Stimulated activated CD4-positive, alpha-beta T cell treated with anti-CD3 and anti-CD28 coated beads, TNF-alpha, amount 100 ng/mL, for 48 hours (primary cell): ENCODE measurements at places on chromosomes 3 and 15.

DNA sequence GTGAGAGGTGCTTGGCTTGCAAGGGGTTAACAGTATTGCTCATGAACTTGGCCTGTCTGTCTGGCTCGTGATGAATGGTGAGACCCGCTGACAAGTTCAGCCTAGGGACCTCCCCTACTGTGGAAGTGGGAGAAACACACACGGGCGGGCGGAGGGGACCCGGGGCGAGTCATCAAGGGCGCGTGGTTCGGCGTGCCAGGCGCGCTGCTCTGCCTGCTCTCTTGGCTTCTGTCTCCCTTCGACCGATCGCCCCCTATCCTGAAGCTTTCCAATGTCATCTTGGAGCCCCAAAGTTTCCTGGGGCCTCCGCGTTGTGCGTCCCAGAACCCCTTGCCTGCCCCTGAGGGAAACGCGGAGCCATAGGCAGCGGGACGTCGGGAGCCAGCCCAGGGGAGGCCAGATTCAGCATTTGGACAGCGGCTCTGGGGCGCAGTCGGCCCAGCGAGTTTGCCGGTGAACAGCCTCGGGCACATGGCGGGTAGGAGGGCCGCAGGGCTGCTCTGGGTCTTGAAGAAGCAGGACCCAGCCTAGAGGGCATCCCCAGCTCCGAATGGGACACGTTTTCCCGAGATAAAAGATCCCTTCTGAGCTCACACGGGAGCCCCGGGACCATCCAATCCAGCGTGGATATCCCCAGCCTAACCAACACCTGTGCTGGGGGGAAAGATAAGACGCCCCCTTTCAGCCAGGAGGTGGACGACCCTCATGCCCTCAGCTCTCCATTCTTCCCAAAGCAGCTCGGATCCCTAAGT is 27.0 kb upstream of the POLG start:
- peak; percentile 33 for DNase-seq

- no peak for DNase-seq
These were observed 30.4 kb downstream of the VGLL3 start for GRCh38 chr3:86960550-86960949.

GRCh38 chr3:187188931-187189330 is 8.4 kb upstream of the RTP1 start:
- DNase-seq = no peak

DNA sequence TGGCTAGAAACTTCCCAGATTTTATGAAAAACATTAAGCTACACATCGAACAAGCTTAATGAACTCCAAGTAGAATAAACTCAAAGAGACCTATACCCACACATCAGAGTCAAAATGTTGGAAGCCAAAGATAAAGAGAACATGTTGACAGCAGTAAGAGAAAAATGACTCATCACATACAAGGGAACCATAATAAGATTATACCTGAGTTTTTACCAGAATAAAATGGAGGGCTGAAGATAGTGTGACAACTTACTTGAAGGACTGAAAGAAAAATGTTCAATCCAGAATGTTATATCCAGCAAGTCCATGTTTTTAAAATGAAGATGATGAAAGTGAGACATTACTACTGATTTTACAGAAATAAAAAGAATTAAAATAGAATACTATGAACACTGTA is 22.8 kb downstream of the MYL3 start:
- DNase-seq = no peak

DNA sequence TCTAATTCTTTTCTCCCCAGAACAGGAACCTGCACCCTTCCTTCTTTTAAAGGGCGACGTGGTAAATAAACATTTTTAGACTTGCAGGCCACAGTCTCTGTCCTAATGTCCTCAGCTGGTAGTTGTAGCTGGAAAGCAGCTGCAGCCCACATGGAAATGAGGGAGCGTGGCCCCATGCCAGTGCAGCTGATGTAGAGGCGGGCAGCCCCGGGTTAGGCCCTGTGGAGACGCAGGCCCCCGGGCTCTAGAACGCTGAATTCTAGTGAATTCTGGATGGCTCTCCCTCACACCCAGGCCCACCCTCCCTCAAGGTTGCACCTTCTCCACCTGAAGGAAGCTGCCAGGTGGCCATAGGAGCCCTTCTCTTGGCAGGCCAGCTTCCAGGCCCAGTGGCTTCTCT is 52.3 kb downstream of the PGPEP1L start:
- DNase-seq = no peak

DNA sequence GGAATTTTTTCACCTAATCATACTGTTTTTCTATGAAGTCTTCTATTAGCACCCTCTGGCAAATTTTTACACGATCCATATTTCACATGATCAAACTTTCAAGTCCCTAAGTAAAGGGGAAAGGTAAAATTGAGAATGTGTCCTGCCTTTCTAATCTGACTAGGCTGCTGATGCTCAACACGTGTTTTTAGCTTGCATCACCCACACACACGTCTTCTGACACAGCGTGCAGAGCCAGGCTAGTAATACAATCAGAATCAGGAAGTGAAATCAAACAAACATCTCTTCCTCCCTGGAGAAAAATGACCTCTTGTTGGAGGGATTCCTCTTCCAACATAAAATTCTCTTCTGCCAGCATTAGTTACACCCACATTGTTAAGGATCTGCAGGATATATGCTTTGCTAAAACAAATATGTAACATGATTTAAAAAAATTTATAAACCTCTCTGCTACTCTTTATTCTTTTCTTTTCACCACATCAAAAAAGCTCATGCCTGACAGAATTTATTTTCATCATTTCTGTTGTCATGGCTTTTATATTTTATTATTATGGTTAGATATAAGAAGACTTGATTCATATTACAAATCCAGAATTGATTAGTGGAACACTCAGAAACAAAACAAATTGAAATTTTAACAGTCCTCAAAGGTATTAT is 122.4 kb downstream of the RAP2B start:
- DNase-seq = no peak

DNA sequence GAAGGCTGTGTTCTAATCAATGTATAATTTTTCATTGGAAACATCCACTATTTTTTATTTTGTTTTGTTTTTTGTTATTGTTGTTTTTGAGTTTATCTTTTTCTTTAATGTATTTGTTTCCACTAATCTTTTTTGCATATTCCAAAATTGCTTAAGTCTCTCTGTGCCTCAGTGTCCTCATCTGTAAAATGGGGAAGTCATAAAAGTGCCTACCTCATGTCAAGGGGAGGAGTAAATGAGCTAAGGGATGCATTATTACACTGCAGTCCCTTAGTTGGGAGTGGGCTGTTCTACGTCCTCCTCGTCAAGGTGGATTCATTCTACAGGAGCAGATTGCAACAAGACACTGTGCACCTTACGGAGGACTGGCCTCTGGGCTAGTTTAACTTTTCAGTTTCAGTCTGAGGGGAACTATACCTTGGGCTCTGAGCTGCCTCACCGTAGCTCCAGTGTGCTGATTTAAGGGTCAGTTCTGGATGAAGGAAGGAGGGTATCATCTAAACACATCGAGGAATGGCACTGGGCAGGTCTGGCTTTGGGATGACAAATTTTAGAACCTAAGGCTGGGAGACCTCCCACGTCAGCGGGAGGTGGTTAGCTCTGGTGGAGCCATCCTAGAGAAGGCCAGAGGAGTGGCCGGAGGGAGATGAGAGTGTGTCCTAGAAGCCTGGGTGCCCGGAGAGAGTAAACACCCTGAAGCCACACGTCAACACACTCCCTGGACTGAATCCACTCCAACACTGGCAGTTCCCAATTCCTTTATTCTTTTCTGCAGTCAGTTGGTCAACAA is 5.1 kb upstream of the SRP14 start:
- DNase-seq = no peak

DNA sequence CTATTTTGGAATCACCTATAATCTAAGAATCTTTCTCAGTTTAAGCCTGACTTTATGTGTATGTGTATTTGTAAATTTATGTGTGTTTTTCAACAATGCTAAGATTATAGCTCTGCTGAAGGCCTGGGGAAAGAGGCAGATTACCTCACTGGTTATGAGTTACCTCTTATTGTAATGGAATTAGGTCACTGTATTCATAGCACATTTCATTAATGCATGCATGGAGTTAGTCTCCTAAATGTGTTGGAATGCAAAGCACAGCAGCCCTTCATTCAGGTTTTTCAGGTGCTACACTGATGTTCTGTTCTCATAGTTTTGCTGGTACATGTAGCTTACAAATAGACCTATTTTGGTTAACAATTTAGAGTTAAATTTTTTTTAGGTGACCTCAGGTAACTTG is 9.5 kb downstream of the GPR87 start:
- no peak for DNase-seq

- DNase-seq = no peak
These were observed 57.3 kb downstream of the ROBO2 start for GRCh38 chr3:77096966-77097890.

DNA sequence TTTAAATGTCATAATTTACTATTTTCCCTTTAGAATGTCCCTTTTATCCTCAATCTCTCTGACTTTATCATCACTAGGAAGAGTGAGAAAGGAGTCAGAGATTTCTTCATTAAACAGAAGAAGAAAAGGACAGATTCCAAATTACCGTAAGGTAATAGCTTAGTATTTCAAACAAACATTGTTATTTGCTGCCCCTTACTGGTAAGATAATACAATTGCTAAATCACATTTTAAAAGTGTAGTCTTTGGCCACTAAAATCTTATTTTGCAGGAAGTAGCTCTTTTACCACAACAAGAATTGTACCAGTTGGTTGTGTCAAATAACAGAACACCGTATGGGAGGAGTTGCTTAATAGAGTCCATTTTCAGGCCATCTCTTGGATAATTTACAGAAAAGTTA is 53.7 kb downstream of the CGGBP1 start:
- DNase-seq = no peak

- DNase-seq = no peak
These were observed 5.7 kb downstream of the ARRDC4 start for GRCh38 chr15:97966246-97966645.

DNA sequence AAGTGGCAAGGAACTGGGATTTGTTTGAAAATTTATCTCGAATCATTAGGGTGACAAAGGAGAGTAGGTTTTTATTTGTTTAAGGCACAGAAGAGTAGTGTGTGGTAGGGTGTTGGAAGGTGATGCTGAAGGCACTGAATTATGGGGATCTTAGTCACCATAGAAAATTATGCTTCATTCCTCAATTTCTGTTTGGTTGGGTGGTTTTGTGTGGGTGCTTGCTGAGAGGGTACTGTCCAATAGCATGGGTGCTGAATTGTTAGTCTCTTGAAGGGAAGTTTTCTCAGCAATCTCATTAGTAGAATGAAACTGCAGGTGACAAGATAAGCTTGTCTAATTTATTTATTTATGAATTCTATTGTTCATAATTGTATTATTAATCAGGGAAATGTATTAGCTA is 610.9 kb downstream of the AGBL1 start:
- DNase-seq = peak; percentile 7

- DNase-seq = no peak
These were observed 215.0 kb upstream of the LRIG1 start for GRCh38 chr3:66715806-66716205.

- no peak for DNase-seq
These were observed 43.6 kb upstream of the PLCL2 start for GRCh38 chr3:16841041-16841753.

GRCh38 chr15:28131946-28132345 is 32.8 kb upstream of the OCA2 start:
- no peak for DNase-seq

DNA sequence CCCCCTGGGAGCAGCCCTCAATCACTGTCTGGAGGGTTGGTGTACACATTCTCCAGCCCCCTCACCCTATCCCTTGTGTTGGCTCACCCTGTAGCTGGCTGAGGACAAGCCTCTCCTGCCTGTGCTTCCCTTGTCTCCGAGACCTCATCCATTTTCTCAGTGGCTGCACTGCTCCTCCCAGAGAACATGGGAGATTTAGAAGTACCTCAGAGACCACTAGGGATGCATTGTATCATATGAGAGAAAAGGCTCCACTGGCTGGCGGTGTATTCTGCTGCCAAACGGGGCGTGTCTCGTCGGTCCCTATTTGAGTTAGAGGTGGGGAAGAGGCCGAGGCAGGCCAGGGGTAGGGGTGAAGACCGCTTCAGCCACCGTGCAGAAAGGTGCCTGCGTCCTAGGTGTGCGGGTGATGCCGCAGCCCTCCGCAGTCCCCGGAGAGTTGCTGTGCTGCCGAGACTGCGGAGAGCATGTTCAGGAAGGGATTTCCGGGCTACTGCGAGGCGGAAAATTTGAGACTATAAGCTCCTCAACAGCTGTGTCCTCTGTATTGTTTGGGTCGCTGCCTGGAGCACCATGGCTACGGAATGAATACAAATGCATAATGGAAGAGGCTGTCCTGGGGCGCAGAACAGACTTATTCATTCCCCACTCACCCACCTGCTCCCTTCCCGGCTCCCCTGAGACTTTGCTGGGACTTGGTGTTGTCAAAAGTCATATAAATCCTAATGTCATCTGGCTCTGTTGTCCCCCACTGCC is 43.8 kb downstream of the SPSB4 start:
- no peak for DNase-seq

DNA sequence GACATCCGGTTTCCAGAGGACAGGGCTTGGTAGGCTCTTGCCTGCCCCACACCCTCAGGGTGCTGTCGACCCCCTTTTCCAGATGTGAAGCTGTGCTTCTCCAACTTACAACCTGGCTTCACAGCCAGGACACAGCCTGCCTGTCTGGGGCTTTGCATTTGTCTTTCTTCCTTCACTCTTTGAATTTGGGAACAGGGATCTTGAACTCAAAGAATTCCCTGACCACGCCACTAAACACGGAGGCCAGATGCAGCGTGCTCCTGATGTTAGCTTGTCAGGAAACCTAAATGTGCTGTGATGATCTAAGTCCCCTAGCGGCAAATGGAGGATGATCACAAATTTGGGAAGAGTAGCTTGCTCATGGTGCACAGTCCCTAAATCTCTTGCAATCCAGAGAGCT is 244.8 kb upstream of the RGMA start:
- DNase-seq = no peak

DNA sequence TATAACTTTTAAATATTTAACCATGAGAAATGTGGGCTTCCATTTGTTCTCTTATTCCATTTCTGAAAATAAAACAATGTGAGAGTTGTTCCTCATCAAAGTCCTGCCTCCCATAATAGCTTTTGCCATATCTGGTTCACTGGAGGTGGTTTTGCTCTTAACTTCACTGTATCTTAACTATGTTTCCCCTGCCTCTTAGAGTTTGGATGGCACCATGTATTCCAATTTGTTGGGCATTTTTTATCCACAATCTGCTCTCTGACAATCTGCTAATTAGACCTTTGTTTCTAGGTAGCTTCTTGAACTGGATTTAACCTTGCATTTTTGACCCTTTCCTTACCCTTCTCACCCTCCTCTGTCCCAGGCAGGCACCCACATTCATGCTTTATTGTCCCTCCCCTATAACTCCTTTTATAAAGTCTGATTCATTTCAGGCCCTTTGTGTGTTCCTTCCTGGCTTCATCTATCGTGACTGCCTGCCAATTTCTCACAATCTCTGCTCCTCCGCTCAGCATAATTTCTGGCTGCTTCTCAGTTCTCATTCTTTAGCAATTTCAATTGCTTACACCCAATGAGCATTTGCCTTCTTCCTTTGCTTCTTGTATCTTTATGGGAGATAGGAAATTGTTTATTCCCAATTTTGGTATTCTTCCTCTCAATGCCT is 144.2 kb upstream of the ARHGEF26 start:
- DNase-seq = no peak

DNA sequence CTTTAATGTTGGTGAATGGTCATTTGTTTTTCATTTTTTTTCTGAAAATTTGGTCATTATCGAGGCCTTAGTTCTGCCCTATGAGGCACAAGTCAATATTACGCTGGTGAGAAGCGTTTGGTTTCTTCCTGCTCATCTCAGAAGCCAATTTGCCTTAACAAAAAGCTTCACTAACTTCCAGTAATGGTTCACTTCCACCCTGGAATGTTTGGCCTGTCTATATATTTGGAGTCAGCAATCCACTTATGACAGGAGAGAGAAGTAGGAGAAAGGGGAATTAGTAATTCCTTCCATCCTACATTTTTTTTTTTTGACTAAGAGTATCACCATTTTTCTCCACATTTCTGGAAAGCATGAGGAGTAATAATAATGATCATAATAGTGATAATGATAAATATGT is 124.4 kb downstream of the DIPK2A start:
- DNase-seq = no peak
